Stimulated activated CD4-positive, alpha-beta T cell treated with anti-CD3 and anti-CD28 coated beads, Interleukin-12 subunit alpha, Interleukin-12 subunit beta, amount 100 ng/mL, for 48 hours (primary cell): ENCODE measurements at places on chromosomes 7 and 10.

GRCh38 chr7:105264707-105265106, 124.0 kb downstream of the SRPK2 start:
- no peak for DNase-seq

GRCh38 chr7:152663931-152664330, 12.0 kb downstream of the XRCC2 start:
- no peak for DNase-seq

DNA sequence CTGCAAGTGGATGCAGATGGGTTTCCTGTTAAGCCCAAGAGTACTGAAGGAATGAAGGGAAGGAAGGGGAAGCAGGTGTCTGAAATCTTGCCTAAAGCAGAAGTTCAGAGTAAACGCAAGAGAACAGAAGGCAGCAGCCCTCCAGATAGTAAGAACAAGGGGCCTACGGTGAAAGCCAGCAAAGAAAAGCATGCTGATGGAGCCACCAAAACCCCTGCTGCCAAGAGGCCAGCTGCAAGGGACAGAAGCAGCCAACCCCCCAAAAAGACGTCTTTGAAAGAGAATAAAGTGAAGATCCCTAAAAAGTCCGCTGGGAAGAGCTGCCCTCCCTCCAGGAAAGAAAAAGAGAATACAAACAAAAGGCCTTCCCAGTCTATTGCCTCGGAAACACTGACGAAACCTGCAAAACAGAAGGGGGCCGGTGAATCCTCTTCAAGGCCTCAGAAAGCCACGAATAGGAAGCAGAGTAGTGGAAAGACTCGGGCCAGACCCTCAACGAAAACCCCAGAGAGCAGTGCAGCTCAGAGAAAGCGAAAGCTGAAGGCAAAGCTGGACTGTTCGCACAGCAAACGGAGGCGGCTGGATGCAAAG, 152.5 kb downstream of the LCOR start:
- no peak for DNase-seq

GRCh38 chr10:4279655-4280054, 494.6 kb upstream of the KLF6 start:
- DNase-seq = no peak

DNA sequence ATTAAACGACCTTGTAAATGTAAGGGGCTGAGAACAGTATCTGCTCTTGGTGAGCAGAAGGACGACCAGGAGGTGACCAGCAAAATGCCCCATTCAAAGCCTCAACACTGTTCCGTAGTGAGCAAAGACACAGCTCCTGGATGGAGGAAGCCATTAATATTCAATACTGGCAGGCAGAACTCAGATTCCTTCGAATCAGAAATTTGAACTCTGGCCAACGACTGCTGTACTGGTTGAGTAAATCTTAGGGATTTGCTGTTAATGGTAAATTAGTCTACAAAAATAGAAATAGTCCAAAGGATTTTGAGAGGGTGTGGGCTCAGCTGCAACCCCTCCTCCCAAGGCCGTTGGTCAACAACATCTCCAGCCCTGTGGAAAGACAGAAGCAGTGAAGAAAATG, 130.5 kb upstream of the PFKP start:
- DNase-seq = no peak

GRCh38 chr7:45446195-45446944, 127.8 kb upstream of the ADCY1 start:
- no peak for DNase-seq

GRCh38 chr7:47720141-47720906, 138.4 kb upstream of the TNS3 start:
- no peak for DNase-seq

DNA sequence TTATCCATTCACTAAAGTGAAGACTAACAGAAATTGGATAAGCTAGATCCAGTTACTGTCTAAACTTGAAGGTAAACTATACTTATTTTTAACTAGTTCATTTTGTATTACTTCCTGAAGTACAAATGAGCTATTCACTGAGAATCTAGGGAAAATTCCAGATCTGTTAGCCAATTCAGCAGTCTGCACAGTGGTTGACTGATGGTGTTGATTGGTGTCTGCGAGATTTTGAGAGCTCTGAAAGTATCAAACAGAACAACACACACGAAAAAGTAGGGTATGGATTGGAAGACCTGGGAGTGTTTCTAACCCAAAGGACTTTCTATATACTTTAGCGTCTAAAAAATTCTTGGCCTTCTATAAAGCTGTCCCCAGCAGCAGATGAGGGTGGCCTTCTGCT, 33.6 kb upstream of the AGR2 start:
- DNase-seq = no peak

- DNase-seq = no peak
Measured at GRCh38 chr7:106466867-106467266, 182.1 kb upstream of the NAMPT start.

DNA sequence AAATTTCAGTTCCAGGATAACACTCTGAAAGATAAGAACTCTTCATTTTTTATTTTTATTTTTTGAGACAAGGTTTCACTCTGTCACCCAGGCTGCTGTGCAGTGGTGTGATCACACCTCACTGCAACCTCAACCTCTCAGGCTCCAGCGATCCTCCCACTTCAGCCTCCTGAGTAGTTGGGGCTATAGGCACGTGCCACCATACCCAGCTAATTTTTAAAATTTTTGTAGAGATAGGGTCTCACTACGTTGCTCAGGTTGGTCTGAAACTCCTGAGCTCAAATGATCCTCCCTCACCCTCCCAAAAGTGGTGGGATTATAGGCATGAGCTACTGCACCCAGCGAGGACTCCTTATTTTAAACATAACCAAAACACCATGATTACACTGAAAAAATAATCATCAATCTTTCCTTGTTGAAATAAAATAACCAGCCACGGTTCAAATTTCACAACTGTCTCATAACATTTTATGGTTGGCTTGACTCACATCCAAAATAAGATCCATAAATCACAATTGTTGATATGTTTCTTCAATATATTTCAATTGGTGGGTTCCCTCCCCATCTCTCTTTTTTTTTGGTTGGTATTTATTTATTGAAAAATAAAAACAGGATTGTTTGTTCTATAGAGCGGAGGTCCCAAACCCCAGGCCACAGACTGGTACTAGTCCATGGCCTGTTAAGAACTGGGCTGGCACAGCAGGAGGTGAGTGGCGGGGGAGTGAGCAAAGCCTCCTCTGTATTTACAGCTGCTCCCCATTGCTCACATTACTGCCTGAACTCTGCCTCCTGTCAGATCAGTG, 60.1 kb upstream of the FAM171A1 start:
- DNase-seq = no peak

DNA sequence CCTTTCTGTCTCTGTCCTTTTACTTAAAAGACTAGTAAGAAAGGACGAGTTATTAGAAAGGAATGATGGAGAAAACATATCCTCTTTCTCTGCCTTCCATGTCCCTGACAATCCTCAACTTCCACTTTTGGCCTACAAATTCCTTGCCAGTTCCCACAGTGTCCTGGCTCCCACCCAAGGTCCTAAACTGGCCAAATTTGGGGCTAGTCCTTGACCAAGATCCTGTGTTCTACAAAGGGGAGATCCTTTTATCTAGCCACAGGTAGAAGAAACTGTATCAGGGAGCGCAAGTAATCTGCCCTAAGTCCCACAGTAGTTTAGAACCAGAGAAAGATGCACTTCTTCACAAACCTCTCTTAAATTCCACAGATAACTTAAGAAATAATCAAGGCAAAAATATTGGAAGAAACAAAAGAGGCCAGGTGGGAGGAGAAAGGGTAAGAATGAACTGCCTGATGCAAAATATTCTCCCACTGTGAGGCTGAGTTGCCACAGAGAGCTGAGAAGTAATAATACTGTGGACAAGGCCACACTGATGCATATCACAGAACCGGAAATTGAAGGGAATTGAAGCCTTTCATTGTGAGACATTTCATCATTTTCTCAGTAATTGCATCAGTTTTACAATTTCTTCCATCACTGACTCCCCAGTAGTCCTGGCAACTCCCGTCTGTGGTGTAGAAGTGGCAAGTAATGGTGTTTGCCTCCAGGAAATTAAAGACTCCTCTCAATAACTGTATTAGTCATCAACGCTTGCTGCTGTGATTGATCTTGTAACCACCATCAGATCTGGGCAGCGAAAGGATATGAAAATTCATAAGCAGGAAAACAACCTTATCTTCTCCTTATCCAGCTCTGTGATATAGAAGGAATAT, 47.2 kb downstream of the DNAJC12 start:
- peak; percentile 24 for DNase-seq

DNA sequence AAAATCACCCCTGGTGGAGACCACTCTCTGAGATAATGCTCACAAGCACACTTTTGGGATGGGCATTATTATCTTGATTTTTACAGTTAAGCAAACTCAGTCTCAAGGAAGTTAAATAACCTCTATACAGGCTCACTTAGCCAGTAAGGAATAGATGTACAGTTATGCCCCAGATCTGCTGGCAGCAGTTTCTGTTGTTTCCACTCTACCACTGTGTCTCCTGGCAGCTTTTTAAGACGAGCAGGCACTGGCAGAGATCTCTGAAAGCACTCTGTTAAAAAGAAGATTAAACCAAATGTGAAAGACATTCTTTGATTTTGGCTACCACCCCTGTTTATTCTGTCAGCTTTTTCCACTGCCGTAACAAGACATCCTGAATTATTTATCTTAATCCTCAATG, 73.2 kb downstream of the SRI start:
- DNase-seq = no peak

DNA sequence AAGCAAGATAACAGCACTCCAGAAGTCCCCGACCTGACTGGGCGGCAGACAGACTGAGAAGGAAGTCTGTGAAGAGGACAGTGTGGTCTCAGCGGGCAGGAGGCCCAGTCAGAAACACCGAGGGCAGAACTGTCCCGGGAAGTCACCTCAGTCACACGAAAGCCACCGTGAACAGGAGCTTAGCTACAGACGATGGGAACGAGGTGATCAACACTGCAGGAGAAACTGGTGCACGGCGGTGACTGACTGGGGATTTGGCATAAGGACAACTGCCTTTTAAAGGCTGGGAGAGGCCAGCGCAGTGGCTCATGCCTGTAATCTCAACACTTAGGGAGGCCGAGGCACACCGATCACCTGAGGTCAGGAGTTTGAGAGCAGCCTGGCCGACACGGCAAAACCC, 217.8 kb downstream of the PTPRN2 start:
- DNase-seq = no peak

DNA sequence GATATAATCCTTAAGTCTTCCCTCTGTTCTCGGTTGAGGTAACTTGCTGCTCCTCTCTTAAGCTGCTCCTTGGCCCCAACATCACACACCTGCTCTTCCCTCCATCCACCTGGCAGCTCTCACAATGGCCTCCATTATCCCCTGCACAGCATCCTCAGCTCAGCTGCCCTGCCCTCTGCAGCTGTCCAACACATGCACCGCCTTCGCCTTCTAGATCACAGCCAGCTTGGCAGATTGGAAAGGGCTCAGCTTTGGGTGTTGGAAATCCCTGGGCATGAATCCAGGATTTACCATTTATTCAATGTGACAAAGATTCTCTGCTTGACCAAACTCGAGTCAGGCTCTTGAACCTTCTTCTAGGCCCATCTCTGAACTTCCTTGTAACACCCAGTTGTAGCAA, 20.6 kb downstream of the RGR start:
- no peak for DNase-seq

GRCh38 chr10:70656489-70656888, 15.8 kb upstream of the ADAMTS14 start:
- peak; percentile 67 for DNase-seq

GRCh38 chr10:124653311-124653710, 90.9 kb downstream of the FAM53B start:
- DNase-seq = no peak

GRCh38 chr10:127774766-127775559, 38.0 kb downstream of the FOXI2 start:
- DNase-seq = no peak

GRCh38 chr7:53336105-53336668, 300.8 kb downstream of the POM121L12 start:
- no peak for DNase-seq

- DNase-seq = no peak
Measured at GRCh38 chr7:107879400-107880035, 11.5 kb upstream of the DLD start.

DNA sequence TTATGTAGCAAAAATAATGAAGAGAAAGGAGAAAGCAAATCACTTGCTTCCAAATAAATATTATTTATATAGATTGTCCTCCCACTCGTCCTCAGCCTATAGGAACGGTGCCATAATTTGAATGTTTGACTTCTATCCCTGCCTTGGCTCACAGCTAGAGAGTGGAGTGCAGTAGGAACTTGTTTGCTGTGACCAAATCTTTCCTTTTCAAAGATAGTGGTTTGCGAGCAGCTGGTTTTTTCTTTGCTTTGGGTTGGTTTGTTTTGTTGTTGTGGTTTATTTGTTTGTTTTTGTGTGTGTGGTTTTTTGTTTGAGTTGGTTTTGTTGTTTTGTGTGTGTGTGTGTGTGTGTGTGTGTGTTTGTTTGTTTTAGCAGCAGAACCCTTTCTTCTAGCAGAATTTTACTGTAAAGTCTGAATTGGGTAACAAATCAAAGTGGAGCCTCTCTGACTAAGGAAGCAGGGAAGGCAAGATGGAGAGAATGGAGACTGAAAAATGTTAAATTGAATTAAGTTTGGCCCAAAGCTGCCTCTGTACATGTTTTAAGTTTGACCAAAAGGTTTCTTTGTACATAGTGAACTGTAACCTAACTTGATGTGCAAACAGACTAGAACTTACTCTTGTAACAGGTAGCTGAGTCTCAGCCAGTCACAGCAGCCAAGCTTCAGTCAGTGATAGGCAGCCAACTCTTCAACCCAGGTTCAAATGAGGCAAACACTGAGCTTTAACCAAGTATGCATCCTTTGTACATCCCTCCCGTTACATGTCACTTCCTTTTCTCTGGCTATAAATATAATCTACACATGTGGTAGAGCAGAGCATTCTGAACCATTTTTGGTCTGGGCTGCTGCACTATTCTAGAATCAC, 149.5 kb upstream of the LRGUK start:
- no peak for DNase-seq

DNA sequence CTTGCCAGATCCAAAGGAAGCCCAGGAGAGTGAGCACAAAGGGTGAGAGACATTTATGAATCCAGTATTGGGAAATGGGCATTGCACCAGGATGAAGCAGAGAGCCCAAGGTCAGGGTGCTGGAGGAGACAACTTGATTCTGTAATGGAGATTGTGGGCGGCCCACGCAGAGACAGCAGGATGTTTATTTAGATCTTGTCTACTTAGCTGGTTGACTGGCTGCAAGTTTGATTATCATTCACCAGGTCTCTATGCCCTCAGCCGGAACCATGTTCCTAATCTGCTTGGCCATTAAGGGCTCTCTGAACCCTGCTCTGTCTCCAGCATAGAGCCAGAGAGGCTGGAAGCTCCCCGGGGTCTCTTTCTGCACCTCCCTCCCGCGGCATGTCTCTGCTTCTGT, 188.7 kb downstream of the PLXNA4 start:
- no peak for DNase-seq

GRCh38 chr7:126658684-126659083, 594.1 kb downstream of the GRM8 start:
- no peak for DNase-seq

DNA sequence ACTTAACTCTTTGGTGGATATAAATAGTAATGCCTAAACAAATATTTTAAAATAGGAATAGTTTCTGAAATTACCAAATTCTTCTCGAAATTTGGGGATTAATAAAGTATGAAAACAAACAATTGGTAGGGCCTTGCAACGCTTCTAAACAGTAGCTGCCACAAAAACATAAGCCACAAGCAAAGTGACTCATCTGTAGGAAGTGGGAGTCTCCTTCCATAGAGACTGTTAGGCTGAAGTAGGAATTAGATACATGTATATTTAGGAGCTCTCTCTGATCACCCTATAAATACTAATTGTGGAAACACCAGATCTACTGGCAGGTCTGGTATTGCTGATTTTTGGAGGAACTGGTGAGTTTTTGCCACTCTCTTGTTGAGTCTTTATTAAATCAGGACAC, 5.7 kb upstream of the LMOD2 start:
- DNase-seq = no peak

- DNase-seq = no peak
Measured at GRCh38 chr10:6574664-6575176, 5.4 kb downstream of the PRKCQ start.
